ENCODE measurements at places on chromosomes 13 and 19.

DNA sequence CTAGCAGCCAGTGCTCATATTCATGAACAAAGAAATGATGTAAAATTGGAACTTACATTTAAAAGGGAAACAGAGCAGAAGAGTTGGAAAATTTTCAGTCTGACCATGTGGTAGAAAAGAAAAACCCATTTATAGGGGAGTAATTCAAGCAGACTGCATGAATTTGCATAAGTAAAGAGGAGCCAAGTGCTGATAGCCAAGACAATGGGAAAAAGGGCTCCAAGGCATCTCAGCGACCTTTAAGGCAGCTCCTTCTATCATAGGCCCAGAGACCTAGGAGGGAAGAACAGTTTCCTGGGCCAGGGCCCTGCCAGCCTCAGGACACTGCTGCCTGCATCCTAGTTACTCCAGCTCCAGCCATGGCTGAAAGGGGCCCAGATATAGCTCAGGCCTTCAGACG is 7.5 kb downstream of the DNAJC3 start:
- DNase-seq, result no peak

- DNase-seq, result no peak
Measured at GRCh38 chr13:24308488-24309020, 826 bp upstream of the C1QTNF9 start.

GRCh38 chr19:30315159-30315558 is 57.0 kb upstream of the ZNF536 start:
- DNase-seq, result no peak

DNA sequence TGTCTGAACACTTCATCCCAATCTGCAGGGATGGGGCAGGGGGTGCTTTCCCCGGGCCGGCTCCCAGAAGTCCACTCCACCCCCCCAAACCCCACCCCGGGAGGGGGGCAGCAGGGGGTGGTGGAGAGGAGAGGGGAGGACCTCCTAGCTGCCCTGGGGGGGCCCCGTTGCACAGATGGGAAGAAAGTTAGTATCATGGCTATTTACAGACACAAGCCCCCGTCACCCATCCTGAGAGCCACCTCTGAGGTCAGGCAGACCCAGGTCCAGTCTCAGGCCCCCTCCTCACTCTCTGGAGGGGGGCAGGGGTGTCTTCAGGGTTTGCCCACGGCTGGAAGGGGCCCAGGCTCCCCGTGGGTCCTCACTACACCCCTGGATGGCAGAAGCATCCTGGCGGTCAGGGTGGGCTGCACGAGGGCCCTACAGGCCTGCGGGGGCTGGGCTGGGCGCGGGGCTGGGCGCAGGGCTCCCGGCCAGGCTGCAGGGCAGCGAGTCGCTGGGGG is 5.8 kb upstream of the REXO1 start:
- no peak for DNase-seq

DNA sequence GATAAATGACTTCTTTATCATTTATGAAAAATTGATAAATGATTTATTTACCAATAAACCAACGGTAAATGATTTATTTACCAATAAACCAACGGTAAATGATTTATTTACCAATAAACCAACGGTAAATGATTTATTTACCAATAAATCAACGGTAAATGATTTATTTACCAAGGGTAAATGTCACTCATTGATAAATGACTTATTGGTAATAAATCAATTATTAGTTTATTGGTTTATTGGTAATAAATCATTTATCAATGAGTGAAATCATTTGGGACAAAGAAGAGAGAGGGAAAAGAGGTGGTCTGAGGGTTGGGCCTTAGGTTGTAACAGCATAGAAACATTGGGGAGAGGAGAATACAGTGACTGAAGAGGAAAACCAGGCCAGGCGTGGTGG is 21.5 kb downstream of the VAV1 start:
- no peak for DNase-seq

- no peak for DNase-seq
Measured at GRCh38 chr19:7292950-7293761, 1.1 kb downstream of the INSR start.

GRCh38 chr13:109846185-109846584 is 59.8 kb upstream of the IRS2 start:
- DNase-seq, result no peak

GRCh38 chr19:42288387-42288786 is 13.5 kb upstream of the PRR19 start:
- DNase-seq, result no peak
